ENCODE measurements at places on chromosomes 13 and 19. TPM values are rescaled to one million over a fixed set of nuclear protein-coding genes. Genes with fewer than 3 reads are reported as not detected.

Gene DCT
- total RNA-seq, result 0.21 TPM

Gene RNF225
- total RNA-seq, result not detected

Gene TYROBP
- total RNA-seq, result 5.1 TPM

Gene DHX34
- 9.5 TPM for total RNA-seq

Gene POLR2E
- 35.2 TPM for total RNA-seq

Gene PAN3
- 53.3 TPM for total RNA-seq

Gene CNN1
- total RNA-seq, result 558 TPM

Gene MIPEP
- total RNA-seq, result 12.6 TPM

Gene CGB8
- total RNA-seq, result not detected

Gene SOX1
- total RNA-seq, result not detected

Gene HCST
- total RNA-seq, result 6.7 TPM

Gene FOXO1
- total RNA-seq, result 23.2 TPM

Gene RCBTB1
- 13.1 TPM for total RNA-seq
